ENCODE measurements at places on chromosomes 3 and 15.
A peak's percentile ranks its signal among the peaks of the same experiment; 100 is the strongest.

GRCh38 chr15:38414357-38414756, 39.6 kb upstream of the FAM98B start:
- DNase-seq = peak; percentile 87

- DNase-seq = peak; percentile 2
Observed at GRCh38 chr3:148372206-148372875, 325.4 kb upstream of the AGTR1 start.

- no peak for DNase-seq
Observed at GRCh38 chr3:117476572-117476971, 767.0 kb downstream of the TUSC7 start.

GRCh38 chr15:64776402-64776786, 1.0 kb upstream of the RBPMS2 start:
- no peak for DNase-seq

DNA sequence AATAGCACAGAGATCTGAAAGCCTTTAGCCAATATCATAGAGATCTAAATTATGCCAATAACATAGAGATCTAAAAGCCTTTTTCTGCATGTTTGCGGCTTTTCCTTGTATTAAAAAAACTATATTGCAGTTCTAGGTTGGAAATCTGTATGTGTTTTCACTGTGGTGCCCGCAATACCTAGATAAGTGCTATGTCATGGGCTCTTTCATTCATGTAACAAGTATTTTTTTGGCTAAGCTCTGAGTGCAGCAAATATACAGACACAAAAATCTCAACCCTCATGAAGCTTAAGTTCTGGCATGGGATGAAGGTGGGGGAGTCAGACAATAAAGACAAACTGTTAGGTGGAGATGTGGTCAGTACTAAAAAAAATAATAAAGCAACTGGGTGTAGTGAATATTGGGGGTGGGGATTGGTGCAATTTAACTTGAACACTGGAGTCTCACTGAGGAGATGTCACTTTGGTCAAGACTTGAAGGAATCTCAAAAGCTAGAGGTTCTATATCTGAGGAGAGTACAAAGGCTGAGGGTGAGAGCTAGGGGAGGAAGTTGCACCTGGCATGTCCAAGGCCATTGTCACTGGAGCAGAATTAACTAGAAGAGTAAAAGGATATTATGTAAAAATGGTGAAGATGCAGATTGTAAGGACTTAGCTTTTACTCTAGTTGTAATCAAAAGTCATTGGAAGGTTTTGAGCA, 973 bp downstream of the BUB1B start:
- no peak for DNase-seq

- no peak for DNase-seq
Observed at GRCh38 chr15:78276064-78276943, 11.9 kb downstream of the DNAJA4 start.

- no peak for DNase-seq
Observed at GRCh38 chr15:76991048-76991447, 3.9 kb upstream of the PSTPIP1 start.

GRCh38 chr3:86051058-86051457, 939.9 kb downstream of the VGLL3 start:
- DNase-seq = no peak

- no peak for DNase-seq
Observed at GRCh38 chr3:114846779-114847178, 300.3 kb downstream of the ZBTB20 start.

DNA sequence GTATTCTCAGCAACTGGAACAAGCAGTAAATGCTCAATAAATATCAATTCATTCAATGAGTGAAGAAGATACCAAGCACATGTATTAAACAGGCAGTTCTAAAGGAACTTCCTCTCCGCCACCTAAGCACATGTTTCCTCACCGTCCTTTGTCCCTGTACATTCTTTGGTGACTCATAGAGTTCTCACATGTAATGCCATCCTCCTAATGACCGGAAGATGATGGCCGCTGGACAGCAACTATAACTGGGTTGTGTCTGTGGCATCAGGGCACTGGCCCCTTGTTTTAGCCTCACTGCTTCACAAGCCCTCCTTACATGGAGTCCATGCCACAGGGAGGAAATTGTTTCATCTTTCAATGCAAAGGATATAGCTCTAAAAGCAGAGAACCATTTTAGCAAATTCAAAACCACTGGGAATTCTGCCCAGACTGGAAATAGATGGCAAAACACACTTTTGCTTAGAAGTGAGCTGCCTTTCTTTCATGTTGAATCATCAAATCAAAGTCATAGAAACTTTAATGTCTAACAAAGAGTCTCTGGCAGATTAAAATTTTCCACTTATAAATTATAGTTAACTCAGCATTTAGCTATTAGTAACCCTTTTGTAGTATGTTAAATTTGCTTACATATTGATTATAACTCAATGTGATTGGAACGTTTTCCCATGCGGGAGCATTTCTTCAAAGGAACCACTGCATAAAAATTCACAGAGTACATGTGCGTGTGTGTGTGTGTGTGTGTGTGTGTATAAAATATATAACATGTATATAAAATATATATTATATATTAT, 74.1 kb downstream of the GAP43 start:
- peak; percentile 78 for DNase-seq

DNA sequence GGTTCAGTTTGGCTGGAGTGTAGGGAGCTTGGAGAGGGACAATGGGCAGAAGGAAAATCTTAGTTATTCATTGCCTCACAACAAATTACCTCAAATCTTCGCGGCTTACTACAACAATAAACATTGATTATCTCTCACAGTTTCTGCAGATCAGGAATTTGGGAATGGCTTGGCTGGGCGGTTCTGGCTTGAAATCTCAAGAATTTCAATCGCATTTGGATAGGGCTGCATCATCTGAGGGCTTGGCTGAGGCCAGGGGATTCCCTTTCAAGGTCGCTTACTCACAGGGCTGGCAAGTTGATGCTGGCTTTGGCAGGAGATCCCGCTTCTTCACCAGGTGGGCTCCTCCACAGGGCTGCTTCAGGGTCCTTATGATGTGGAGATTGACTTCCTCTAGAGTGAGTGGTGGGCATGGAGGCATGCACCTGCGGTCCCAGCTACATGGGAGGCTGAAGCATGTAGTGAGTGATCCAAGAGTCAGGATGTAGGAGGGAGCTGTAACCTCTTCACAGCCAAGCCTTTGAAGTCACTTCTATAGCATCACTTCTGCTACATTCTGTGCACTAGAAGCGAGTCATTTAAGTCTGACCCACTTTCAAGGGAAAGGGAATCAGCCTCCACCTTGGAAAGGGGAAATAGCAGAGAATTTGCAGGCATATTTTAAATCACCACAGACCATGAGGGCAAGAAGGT, 63.1 kb downstream of the CDC25A start:
- peak; percentile 93 for DNase-seq

GRCh38 chr15:73981761-73982221, 10.3 kb downstream of the STOML1 start:
- DNase-seq = peak; percentile 58

GRCh38 chr3:22117751-22118346, 366.8 kb upstream of the ZNF385D start:
- peak; percentile 55 for DNase-seq

DNA sequence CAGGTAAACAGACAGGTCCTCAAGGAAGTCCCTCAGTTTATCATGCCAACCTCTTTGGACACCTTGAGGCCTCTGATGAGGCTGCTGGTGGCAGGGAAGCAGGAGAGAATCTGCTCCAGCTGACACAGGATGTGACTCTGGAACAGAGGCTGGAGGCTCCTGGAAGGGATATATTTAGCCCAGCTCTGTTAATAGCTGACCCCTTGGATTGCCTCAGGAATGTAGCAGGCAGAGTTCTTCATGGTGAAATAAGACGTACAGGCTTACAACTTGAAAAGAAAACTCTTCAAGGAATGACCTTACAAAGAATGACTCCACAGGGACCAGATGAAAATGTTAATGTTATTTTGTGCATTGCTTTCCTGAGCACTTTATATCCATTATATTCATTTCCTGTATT, 90.5 kb downstream of the AQP9 start:
- DNase-seq = peak; percentile 62

- peak; percentile 15 for DNase-seq
Observed at GRCh38 chr3:185082149-185082548, 70.7 kb downstream of the C3orf70 start.

GRCh38 chr3:71689291-71689690, 35.9 kb downstream of the EIF4E3 start:
- DNase-seq = no peak
